ENCODE measurements at places on chromosomes 4 and X.

GRCh38 chr4:147779451-147779850, 47.6 kb downstream of the ARHGAP10 start:
- DNase-seq: no peak

DNA sequence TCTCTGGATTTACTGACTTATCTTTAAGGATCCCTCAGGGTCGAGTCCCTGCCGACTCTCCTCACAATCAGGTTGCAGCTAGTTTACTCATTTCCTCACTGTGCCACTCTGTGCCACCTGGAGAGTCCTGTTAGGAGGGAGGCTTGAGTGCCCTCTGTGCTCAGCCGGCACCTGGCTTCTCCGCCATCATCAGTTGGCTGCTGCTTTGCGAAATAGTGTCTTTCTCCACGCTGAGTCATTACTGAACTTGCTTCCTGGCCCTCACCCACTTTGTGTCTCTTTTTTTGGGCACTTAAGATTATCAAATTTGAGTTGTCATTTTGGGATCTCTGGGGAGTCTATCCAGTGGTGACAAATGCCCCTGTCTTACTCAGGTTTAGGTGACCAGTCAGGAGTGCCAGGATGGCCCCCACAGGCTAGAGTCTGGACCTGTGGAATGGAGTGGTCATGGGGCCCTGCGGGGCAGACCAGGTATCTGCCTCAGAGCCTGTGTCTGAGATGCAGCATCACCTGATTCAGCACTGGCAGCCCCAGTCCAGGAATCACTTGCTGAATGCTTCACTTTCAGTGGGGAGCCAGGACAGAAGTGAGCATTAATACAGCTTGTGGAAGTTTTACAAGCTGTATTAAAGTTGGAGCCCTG, 37.7 kb downstream of the JADE1 start:
- DNase-seq: no peak

- DNase-seq: no peak
Measured at GRCh38 chr4:41160012-41160789, 54.1 kb downstream of the APBB2 start.

DNA sequence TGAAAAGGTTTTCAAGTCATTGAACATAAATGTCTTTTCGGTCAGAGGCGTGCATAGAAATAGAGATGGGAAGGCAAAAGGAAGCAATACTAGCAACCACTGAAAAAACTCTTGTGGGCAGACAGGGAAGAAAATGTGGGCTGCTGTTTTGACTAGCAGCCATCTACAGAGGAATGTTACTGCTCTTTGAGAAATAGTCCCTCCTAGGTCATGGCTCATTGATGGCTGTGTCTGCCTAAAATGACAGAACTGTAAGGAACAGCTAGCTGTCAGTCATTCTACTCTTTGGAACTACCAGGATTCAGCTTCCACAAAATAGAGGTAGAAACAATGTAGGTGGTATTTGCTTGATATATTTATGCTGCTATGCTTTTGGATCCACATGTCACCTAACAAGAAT, 26.9 kb upstream of the TMPRSS11B start:
- DNase-seq: no peak
